ENCODE measurements at places on chromosomes 7 and 10.

DNA sequence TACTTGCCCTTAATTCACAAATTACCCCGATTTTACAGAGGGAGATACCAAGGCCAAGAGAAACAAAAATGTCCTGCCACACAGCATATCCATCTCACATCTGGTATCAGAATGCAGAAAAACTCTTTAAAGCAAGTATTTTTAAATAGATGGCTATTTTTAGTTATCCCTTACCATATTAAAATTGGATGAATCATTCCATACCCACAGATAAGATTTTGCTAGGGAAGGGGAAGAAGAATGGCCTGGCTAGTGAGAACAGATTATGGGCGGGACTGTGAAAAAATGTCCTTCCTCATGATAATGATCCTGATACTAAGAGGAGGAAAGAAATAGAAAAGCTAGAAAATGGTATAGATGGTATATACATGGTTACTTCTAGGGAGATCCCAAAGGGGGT is 80.6 kb upstream of the GATAD1 start:
- H3K4me3 ChIP-seq, result no peak overlapping the region
- peak; percentile 24 for DNase-seq
- peaks cover 11% of the 10 kb centered on the region for H3K36me3 ChIP-seq

GRCh38 chr10:48550071-48550691 is 54.7 kb downstream of the ARHGAP22 start:
- DNase-seq, result no peak
- no peaks in the 10 kb centered on the region for H3K27me3 ChIP-seq
- H3K4me3 ChIP-seq, result no peak overlapping the region
- peaks cover 2% of the 10 kb centered on the region for H3K4me1 ChIP-seq

DNA sequence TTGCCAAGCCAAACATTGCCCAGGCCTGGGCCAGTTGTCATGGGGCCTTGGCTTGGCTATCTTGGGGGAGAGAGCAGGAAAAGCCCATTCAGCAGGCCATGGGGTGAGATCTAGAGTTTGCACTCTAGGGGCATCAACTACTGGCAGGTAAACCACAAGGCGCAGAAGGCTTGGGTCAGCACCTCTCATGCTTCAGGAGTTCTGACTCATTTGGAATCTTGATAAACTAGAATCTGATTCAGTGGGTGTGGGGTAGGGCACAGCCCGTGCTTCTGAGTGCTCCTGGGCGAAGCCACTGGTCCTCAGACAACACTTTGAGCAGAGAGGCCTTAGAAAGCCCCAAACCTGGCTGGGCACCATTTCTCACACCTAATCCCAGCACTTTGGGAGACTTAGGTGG is 81.1 kb downstream of the RGS10 start:
- H3K4me3 ChIP-seq, result no peak overlapping the region
- DNase-seq, result no peak
- H3K27me3 ChIP-seq, result peaks cover 9% of the 10 kb centered on the region
- no peak overlapping the region for H3K27ac ChIP-seq

- no peak overlapping the region for H3K4me3 ChIP-seq
- H3K27ac ChIP-seq, result no peak overlapping the region
- no peaks in the 10 kb centered on the region for H3K4me1 ChIP-seq
Measured at GRCh38 chr10:118590334-118590733, 5.1 kb downstream of the PRLHR start.

- peaks cover 6% of the 10 kb centered on the region for H3K4me1 ChIP-seq
- H3K27ac ChIP-seq, result no peak overlapping the region
- H3K36me3 ChIP-seq, result no peaks in the 10 kb centered on the region
- peak; percentile 55 for DNase-seq
- no peaks in the 10 kb centered on the region for H3K27me3 ChIP-seq
- H3K4me3 ChIP-seq, result no peak overlapping the region
Measured at GRCh38 chr10:64396105-64396708, 875.0 kb downstream of the REEP3 start.

DNA sequence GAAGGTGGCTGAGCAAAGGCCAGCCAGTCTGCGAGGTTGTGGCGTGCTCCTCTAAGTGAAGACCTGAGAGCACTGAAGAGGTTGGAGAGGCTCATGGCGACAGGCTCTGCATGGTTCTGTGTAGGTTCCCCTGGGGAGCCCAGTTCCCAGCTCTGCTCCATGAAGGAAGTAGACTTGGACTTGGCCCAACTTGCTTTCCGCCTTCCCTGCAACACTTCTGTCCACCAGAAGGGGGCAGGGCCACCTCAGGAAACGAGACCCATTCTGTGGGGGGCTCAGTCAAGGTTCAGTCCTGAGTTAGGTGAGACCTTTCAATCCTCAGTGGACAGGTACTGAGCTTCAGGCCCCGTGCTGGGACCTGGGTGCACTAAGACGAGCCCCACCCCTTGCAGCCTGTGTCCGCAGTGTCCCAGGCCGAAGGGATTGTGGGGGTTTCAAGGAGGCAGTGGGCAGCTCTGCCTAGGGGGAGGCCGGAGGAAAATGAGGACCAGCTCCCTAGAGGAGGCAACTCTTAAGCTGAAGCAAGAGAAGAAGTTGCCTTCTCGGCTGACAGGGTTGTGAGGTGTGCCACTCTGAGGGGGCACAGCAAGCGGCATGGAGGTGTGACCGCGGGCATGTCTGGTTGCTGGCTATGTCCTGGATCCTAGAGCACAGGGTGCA is 15.0 kb upstream of the PCBD1 start:
- no peak overlapping the region for H3K4me3 ChIP-seq
- peaks cover 63% of the 10 kb centered on the region for H3K27me3 ChIP-seq
- peak; percentile 44 for DNase-seq

DNA sequence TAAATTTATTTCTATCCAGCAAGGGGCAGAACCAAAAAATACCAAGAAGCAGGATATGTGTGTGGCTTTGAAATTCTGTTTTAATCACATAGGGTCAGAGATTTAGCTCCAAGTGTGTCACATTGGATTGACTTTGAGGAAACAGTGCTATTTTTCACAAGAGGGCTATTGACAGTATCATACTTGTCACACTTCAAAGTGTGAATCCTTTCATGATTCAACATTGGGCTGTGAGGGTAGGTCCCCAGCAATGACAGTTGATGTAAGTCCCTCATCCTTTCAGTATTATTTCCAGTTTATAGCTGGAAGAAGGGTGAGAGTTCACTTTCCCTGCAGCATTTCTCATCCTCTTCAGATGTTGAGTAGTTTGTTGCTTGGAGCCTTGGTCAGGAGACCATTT is 7.4 kb downstream of the CCNY start:
- no peaks in the 10 kb centered on the region for H3K36me3 ChIP-seq
- H3K4me3 ChIP-seq, result no peak overlapping the region
- DNase-seq, result no peak
- no peak overlapping the region for H3K27ac ChIP-seq
- peaks cover 17% of the 10 kb centered on the region for H3K4me1 ChIP-seq
- no peaks in the 10 kb centered on the region for H3K27me3 ChIP-seq

DNA sequence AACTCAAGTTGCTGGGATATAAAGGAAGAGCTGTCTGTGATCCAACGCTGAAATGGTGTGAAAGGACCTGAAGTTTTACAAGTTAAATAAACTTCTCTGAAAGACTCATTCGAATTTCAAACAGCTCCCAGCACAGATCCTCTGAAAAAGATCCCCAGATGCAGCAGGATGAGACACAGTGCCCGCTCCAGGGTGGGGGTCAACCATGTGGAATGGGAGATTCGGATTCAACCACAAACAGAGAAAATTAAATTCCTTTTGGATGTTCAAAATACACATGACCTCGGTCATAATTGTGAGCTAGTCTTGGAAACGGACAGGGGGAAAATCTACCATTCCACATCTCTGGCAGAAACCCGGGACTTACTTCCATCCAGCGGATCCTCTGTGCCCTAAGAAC is 119.6 kb downstream of the PRKAG2 start:
- no peaks in the 10 kb centered on the region for H3K36me3 ChIP-seq
- no peak overlapping the region for H3K4me3 ChIP-seq
- peak; percentile 88 for DNase-seq
- peaks cover 36% of the 10 kb centered on the region for H3K4me1 ChIP-seq

DNA sequence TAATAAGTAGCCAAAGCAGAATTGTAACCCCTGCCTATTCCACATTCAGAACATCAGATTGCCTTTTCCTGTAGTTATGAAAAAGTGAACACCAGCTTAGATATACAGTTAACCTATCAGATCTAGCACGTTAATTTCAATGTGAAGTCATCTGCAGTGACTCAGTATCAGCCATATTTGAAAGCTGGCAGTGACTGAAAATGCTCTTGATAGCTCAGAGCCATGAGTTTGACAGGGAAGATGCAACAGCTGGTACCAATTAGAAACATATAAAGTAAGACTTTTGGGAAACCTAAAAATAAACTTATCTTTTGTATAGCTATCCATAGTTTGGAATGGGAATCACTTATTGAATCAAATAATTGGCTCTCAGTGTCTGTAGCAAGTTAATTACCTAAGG is 284.1 kb upstream of the NPSR1 start:
- H3K4me1 ChIP-seq, result no peaks in the 10 kb centered on the region
- no peak overlapping the region for H3K4me3 ChIP-seq
- H3K27me3 ChIP-seq, result no peaks in the 10 kb centered on the region
- no peak overlapping the region for H3K27ac ChIP-seq
- no peak for DNase-seq
- no peaks in the 10 kb centered on the region for H3K36me3 ChIP-seq

DNA sequence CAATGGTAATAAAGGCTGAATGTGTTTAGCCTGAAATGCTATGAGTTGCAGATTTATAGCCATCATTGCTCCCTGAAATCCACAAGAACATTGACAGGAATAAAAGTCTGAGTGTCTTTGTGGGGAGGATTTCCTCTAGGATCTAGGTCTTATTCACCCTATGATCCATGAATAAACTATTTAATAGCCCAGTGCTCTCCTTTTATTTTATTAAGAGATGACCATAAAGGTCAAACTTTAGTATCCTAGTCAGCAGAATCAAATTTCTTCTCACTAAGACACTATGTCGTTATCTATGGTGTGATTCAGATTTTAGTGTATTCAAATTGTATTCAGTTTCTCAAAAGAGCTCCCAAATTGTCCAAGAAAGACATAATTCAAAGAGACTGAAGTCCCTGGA is 67.8 kb upstream of the AKR1E2 start:
- no peaks in the 10 kb centered on the region for H3K36me3 ChIP-seq
- no peak overlapping the region for H3K27ac ChIP-seq
- H3K27me3 ChIP-seq, result no peaks in the 10 kb centered on the region
- H3K4me3 ChIP-seq, result no peak overlapping the region
- peaks cover 2% of the 10 kb centered on the region for H3K4me1 ChIP-seq
- peak; percentile 33 for DNase-seq

GRCh38 chr10:24463611-24464426 is 254.9 kb downstream of the KIAA1217 start:
- H3K36me3 ChIP-seq, result no peaks in the 10 kb centered on the region
- no peak overlapping the region for H3K4me3 ChIP-seq
- DNase-seq, result peak; percentile 98

- no peaks in the 10 kb centered on the region for H3K27me3 ChIP-seq
- no peaks in the 10 kb centered on the region for H3K4me1 ChIP-seq
- H3K36me3 ChIP-seq, result no peaks in the 10 kb centered on the region
- no peak overlapping the region for H3K27ac ChIP-seq
- no peak overlapping the region for H3K4me3 ChIP-seq
- DNase-seq, result no peak
Measured at GRCh38 chr10:123284022-123284421, 129.8 kb downstream of the BUB3 start.

DNA sequence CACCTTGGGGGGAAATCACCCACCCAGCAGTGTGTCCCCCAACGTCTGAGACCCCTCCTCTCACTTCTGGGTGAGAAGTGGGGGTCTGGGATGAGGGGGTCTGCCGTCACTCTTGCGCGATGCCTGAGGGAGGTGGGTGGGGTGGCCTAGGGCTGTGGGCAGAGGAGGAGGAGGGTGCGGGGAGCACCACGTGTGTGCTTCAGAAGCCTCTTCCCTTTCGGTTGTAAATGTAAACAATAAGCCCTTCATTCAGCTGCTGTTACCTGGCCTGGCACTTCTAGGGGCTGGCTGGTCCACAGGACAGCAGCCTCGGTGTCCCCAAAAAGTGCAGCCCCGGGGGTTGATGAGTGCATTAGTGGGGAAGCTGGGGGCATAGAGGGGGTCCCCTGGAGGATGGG is 1.3 kb downstream of the CLIP2 start:
- peaks cover 29% of the 10 kb centered on the region for H3K4me1 ChIP-seq
- H3K27me3 ChIP-seq, result no peaks in the 10 kb centered on the region
- peak overlapping the region; percentile 96 for H3K4me3 ChIP-seq
- DNase-seq, result no peak
- H3K27ac ChIP-seq, result peak overlapping the region; percentile 89

GRCh38 chr7:2621948-2622640 is 9.7 kb upstream of the TTYH3 start:
- no peaks in the 10 kb centered on the region for H3K36me3 ChIP-seq
- H3K4me1 ChIP-seq, result peaks cover 22% of the 10 kb centered on the region
- H3K27ac ChIP-seq, result no peak overlapping the region
- H3K4me3 ChIP-seq, result no peak overlapping the region

DNA sequence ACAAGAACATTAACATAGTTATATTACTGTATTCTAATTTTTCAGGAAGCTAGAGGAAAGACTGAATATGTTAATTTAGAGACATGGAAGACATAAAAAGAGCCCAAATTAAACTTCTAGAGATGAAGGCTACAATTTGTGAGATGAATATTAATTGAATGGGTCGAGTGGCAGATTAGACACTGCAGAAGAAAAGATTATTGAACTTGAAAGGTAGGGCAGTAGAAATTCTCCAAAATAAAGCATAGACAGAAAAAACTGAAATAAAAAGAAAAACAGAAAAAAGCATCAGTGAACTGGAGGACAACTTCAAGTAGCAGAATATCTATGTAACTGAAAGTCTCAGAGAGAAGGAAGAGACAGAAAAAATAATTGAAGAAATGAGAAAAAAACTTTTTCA is 274.3 kb upstream of the IMMP2L start:
- H3K27ac ChIP-seq, result no peak overlapping the region
- DNase-seq, result no peak
- H3K27me3 ChIP-seq, result no peaks in the 10 kb centered on the region
- no peaks in the 10 kb centered on the region for H3K4me1 ChIP-seq

GRCh38 chr7:7829667-7830066 is 111.3 kb upstream of the RPA3 start:
- DNase-seq, result no peak
- no peaks in the 10 kb centered on the region for H3K4me1 ChIP-seq
- H3K27ac ChIP-seq, result no peak overlapping the region
- H3K36me3 ChIP-seq, result no peaks in the 10 kb centered on the region
